Progenitor cell of endocrine pancreas (in vitro differentiated cells): ENCODE measurements at places on chromosomes 16 and 17.
A peak's percentile ranks its signal among the peaks of the same experiment; 100 is the strongest.

DNA sequence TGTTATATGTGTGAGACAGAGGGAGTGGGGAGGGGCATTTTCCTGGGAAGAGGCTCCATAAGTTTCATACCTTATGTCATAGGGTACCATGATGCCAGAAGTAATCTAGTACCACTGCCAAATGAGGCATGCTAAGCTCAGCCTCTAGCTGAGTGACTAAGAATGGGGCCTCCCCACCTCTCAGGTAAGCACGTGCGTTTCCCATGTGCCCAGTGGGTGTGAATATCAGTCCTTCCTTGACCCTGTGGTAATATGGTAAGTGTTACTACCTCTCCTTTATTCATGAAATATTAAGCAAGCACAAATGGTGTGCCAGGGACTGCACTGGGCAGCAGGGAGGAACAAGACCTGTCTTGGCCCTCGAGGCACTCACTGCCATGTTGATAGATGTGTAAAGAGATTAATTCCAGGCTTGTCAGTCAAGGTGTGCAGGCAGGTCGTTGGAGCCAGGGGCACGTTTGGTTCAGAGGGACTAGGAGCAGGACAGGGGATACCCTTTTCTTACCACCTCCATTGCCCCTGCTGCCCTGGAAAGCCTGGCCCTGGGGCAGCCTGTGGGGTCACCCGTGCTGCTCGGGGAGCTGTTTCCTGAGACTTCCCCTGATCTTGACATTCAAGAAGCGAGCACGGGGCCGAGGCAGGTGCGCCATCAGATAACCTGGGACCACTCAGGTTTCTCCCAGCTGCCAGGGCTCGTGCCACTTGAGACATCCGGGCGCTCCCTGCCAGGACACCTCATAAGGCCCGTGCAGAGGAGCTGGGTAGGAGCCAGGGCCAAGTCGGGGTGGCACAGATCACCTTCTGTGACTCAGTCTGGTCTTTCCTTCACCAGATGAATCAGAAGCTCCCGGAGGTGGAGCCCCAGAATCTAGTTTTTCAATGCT, 8.8 kb downstream of the RSAD1 start:
- no peak for DNase-seq

GRCh38 chr16:67897231-67897630, 4.2 kb downstream of the PSKH1 start:
- DNase-seq = no peak

DNA sequence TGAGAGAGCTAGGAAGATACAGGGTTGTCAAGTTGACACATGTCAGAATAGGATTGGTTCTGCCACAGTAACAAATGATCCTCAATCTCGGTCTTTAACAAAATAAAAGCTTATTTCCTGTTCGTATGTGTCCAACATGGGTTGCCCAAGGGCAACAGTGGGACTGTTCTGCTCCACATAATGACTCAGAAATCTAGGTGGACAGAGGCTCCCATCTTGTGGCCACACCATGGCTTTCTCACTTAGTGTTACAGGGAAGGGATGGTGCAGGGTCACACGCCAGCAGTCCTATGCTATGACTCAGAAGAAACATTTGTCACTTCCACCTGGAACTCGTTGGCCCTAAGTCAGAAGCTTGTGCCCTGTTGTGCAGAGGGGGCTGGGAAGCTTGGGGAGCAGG, 364.9 kb downstream of the SNX29 start:
- no peak for DNase-seq

DNA sequence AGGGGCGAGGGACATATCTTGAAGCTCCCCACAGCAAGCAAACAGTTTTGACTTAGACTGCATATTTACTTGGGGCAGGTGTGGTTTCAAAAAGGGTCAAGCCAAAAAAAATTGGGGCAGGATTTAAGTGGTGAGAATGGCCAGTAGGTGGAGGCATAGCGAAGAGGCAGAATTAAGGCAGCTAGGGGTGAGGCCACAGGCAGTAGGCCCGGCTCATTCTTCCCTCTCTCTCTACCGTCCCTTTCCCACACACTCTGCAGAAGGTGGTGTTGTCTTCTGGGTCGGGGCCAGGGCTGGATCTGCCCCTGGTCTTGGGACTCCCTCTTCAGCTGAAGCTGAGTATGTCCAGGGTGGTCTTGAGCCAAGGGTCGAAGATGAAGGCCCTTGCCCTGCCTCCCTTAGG, 2.6 kb downstream of the SHBG start:
- no peak for DNase-seq

GRCh38 chr16:81469710-81470535, 25.3 kb downstream of the CMIP start:
- DNase-seq = no peak

DNA sequence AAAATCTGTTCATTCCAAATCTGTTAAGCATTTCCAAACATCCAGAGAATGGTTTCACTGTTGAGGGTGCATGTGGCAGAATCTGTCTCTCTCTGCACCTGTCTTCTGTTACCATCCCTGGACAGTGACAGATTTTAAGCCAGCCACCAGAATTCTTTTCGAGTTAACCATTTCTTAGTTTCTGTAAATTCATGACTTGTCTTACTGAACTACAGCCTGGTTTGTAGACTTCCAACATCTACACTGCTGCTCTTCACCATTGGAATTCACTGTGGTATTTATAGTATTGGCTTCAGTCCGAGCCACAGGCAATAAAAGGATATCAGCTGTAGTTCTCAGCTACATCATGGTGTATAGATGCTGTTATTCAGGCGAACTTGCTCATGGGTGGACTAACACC, 47.6 kb downstream of the GOSR1 start:
- DNase-seq = no peak

DNA sequence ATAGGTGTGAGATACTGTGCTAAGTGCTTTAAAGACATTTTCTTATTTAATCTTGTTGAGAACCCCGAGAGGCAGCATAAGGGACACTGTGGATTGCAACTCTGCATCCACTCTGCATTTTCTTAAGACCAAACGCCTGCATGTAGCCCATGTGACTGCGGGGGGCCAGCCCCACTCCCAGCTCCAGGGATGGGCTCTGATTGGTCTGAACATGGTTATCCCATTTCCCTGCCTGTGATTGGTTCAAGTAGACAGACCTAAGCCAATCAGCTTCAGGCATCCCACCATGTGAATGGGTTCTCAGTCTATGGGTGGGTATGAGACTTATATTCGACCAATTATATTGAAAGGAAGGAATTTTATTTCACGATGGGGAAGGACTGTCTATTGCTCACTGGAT, 33.2 kb upstream of the USP7 start:
- no peak for DNase-seq

- peak; percentile 16 for DNase-seq
Measured at GRCh38 chr17:61635913-61636432, 45.0 kb upstream of the NACA2 start.
